ENCODE measurements at places on chromosomes 12 and 14.

DNA sequence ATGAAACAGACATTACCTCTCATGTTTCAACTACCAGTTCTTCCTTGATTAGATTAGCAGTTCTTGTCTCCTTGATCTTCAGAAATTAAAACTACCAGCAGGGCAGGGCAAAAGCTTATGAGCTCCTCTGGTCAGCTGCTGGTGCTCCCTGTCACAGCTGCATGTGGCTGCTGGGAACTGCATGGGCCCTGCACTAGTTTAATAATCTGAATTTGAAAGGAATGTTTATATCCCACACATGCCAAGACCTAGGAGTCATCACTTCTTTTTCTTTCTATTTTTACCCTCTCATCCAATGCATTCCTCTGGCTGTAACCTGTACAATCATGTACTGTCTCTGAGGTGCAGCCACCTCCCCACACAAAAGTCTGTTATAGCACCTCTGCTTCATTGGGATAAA, 73.9 kb downstream of the ARMH4 start:
- DNase-seq = no peak

DNA sequence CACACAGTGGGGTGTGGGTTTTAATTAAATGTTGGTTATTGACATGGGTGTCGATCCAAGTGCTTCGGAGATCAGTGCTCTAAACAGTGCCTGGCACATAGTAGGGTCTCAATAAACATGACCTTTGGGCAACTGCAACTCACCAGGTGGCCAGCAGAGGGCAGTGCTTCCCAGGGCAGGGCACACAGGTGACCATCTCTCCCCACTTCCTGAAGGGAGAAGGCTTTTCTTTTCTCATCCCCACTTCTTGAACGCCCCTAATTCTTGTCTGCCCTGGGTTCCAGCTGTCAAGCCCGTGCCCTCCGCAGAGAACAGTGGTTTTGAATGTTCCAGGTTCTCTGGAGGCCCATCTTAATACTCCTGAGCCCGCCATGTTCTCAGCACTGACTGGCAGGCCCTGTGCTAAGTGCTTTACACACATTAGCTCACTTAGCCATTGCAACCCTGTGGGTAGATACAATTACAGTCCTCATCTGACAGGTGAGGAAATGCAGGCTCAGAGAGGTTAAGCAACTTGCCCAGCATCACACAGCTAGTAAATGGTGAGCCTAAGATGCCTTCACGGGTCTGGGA, 16.3 kb downstream of the RAPGEF3 start:
- DNase-seq = peak; percentile 58

DNA sequence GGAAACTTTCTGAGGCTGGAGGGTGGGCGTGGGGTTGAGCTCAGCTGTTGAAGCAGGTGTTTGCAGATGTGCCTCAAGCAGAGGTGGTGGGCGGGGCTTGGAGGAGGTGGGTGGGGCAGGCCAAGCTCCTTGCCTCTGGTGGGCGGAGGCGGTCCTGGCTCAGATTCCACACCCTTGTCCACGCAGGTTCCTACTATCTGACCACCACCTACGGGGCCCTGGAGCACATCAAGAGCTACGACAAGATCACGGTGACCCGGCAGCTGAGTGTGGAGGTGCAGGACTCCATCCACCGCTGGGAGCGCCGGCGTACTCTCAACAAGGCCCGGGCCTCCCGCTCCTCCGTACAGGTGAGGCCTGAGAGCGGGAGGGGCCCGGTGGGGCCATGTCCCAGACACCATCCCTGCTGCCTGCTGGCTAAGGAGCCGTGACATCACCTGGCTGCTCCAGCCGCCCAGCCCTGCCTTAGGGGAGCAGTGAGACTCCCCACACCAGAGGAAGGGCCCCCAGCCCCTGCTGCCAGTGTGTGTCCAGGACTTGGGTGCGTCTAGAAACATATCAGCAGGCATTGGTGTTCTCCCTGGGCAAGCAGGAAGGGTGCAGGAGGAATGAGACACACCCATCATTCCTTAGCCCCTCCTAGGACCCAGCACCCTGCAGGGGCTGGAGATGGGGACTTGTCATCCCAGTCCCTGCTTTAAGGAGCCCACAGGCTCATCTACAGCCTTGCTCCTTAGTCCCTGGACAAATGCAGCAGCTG, 63.4 kb downstream of the LGMN start:
- no peak for DNase-seq

- no peak for DNase-seq
Observed at GRCh38 chr12:59084511-59085375, 164.4 kb upstream of the LRIG3 start.

- DNase-seq = no peak
Observed at GRCh38 chr12:120007272-120007671, 18.2 kb downstream of the BICDL1 start.

DNA sequence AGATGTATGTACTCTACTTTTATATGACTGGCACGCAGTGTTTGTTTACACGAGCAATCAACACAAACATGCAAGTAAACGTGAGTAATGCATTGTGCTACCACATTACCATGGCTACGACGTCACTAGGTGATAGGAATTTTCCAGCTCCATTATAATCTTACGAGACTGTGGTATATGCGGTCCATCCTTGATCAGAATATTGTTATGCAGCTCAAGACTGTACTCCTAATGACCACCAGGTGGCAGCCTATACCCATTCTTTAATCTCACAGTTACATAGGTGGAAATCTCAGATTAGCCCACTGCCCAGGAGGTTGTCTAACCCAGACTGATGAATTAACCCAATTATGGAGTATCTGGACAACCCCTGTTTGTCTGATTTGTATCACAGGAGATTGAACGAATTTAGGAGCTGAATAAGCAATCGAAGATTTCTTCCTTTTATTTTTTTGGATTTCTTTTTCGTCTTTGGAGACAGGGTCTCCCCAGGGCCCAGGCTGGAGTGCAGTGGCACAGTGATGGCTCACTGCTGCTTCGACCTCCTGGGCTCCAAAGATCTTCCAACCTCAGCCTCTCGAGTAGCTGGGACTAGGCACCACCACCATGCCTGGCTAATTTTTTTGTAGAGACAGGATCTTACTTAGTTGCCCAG, 8.7 kb upstream of the TESPA1 start:
- no peak for DNase-seq
